Activated CD8-positive, alpha-beta memory T cell treated with anti-CD3 and anti-CD28 coated beads for 1 hour (primary cell): ENCODE measurements at places on chromosomes 5 and 9.
A peak's percentile ranks its signal among the peaks of the same experiment; 100 is the strongest.

DNA sequence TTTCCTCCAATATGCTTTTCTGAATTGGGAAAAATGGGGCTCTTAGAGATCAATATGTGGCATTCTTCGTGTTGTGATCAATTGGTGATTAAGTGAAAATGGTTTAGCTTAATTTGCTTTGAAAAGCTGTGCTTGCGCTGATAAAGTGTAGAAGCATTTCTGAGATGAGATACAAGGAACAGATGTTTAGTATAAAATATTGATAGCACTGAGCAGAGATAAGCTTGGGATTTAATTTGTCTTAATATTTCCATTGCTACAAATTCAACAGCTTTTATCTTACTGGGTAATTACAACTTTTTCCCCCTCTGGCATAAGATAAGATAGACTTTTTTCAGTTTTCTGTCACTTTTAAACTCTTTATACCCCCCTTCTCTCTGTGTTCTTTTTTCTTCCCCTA lies 2204.9 kb upstream of the WWC1 start:
- no peak for DNase-seq

DNA sequence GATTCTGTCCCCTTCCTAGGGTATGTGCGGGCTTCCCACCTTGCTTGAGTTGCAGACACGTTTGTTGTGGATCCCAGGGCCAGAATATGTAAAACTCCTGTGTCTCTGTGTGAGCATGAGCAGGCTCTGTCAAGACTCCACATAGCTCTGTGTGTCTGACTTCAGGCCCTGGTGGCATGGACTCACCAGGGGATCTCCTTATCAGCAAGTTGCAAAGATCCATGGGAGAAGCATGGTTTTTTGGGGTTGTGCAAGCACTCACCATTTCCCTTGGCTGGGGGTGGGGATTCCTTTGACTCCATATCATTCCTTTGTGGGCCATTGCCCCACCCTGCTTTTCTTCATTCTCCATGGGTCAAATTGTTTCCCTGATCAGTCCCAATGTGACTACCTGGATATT lies 205.6 kb downstream of the TUSC1 start:
- no peak for DNase-seq

GRCh38 chr5:122871661-122872060 lies 26.2 kb downstream of the SNX24 start:
- DNase-seq: no peak

GRCh38 chr9:126383406-126384046 lies 56.9 kb downstream of the MVB12B start:
- DNase-seq: no peak

DNA sequence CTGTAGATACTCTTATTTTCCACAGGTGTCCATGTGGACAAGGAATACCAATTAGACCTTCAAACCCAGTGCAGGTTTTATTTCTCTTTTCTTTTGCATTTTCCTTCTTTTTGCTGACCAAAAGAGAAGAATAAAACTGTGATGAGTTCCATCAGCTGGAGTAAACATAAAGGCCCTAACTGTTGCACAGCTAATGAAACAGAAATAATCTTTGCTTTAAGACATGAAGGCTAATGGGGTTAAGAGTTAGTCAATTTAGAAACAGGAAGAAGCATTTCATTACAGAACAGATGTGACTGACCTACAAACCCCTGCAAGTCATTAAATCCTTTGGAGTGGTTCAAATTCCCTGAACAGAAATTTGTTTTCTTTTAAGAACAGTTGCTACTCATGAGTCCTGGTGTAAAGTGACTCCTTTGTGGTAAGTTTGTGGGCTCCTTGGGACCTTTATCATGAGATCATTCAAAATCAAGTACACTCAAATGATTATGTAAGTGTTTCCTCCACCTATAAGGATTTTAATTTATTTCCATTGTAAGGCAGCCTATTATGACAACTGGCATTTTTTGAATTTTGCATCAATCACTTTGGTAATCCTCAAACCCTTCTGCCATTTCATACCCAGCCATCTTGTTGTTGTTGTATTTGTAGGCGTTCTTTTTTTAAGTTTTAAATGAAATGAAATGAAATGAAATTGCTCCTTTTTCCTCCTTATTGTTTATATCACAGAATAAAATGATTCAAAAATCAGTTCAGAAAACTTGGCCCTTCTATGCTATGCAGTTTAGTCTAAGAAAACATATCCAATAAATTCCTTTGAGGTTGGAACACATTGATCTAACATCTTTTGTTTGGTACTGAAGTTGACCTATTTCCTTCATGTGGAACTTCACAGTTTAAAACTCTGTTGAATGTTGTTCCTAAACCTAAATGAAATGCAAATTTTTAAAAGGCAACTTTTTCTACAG lies 1.3 kb downstream of the MINAR2 start:
- no peak for DNase-seq

GRCh38 chr5:37836592-37837413 lies 3.0 kb downstream of the GDNF start:
- no peak for DNase-seq

- DNase-seq: no peak
These were observed 29.5 kb upstream of the OSMR start for GRCh38 chr5:38816083-38817030.

DNA sequence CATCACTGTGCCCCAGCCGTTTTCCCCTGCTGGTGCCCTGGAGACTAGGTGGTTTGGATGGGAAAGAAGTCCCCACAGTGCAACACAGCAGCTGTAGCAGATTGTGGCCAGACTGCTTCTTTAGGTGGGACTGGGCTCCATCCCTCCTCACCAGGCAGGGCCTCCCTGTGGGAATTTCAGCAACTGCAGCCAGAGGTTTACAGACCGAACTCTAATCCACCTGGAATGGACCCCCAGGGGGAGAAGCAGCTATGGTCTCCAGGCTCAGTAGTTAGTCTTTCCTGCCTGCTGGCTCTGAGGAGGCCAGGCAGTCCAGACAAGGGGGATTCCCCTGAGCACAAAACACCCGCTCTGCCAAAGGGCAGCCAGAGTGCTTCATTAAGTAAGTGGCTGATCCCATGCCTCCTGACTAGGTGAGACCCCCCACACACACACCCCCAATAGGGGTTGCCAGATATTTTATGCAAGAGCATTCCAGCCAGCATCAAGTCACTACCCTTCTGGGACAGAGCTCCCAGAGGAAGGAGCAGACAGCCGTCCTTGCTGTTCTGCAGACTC lies 188.9 kb downstream of the SGCD start:
- DNase-seq: no peak

DNA sequence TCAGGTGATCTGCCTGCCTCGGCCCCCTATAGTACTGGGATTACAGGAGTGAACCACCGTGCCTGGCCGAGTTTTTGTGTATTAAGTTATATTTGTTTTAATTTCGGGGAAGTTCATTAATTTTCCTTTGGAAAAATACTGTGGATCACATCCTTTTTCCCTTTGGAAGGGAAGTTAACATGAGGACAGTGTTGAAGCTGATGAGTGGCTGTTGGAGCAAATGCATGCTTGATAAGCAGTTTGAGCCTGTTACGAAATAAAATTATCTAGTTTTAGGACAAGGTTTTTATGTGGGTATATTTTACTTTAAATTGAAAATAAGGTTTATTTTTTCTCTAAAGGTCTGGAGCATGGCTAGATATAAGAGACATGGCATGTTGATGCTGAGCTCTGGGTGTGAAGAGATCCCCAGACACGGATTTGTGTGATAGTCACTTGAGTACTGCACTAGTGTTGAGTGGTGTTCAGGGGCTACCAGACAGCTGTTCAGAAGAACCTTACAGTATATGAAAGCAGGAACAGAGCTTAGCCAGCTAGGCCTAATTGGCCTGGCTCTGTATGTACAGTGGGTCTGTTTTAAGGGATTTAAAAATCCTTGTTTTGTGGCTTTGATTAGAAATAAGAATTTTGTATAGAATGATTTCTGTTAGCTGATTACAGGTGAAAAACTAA lies 17.4 kb downstream of the LMNB1 start:
- DNase-seq: no peak

DNA sequence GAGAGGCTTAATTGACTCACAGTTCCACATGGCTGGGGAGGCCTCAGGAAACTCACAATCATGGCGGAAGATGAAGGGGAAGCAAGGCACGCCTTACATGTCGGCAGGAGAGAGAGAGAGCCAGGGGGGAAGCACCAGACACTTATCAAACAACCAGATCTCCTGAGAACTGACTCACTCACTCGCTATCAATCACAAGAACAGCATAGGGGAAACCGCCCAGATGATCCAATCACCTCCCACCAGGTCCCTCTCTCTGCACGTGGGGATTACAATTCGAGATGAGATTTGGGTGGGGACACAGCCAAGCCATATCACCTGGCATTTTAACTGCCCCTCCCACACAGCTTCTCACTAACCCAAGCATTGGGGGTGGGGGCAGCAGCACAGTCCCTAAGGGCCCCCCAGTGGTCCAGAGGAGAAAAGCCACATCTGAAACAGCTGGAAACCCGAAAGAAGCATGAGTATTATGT lies 76.1 kb upstream of the ASS1 start:
- no peak for DNase-seq

DNA sequence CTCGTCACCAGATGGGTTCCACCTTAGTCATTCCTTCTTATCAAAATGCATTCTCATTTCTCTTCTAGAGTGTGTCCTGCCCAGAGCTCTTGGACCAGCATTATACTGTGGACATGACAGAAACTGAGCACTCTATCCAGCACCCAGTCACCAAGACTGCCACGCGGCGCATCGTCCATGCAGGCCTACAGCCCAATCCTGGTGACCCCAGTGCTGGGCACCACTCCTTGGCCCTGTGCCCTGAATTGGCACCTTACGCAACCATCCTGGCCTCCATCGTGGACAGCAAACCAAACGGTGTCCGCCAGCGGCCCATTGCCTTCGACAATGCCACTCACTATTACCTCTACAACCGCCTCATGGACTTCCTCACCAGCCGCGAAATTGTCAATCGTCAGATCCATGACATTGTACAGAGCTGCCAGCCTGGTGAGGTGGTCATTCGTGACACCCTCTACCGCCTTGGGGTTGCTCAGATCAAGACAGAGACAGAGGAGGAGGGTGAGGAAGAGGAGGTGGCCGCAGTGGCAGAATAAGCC lies 34.6 kb downstream of the CSF1R start:
- no peak for DNase-seq

DNA sequence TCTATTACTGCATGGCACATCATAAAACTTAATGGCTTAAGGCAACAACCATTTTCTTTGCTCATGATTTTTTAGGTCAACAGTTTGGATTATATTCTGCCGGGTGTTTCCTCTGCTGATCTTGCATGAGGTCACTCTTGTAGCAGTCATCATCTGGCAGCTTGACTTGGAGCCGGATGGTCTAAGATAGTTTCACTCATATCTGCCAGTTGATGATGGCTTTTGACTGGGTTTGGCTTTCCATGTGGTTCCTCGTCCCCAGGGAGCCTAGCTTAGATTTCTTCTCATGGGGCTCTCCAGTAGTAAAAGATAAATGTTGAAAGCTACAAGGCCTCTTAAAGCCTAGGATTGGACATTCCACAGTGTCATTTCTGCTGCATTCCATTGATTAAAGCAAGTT lies 27.4 kb downstream of the LNPEP start:
- DNase-seq: no peak

DNA sequence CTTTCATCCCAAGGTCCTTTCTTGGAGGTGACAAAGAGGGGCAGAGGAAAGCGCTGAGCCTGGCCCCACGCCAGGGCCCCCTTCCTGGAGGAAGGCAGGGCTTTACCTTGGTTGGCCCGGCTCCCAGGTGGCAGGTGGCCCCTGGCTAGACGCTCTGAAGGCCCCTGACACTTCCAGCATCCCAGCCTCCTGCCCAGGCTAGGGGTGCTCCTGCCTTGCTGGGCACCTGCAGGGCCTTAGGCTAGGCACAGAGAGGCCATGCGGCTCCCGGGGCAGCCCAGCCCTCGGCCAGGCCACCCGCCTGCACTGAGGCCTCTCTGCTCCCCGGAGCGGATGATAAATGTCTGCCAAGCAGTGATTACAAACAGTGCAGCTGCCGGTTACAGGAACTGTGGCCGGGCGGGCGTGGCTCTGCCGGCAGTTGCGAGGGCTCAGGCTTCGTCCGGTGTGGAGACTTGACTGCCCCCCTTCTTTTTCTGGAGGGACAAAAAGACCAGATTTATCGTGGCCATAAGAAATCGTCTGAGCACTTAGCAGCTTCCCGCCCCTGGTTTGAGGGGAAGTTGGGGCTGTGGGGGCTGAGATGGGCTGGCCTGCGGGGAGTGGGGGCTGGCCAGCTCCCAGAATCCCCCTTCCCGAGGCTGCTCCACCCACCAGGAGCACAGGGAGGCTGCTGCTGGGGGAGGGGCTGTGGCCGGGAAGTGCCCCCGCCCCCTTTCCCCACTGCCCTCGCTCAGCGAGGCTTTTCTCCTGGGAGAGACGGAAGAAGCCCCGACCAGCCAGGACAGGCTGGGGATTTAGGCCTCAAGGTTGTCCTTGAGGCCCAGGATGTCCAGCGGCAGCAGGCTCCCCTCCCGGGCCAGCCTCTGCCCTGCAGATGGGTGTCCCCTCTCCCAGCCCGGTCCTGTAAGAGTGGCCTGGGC lies 31.6 kb upstream of the UBAC1 start:
- peak; percentile 17 for DNase-seq

GRCh38 chr9:89077519-89077918 lies 86.3 kb downstream of the S1PR3 start:
- no peak for DNase-seq
